ENCODE measurements at places on chromosomes 13 and 19.
A peak's percentile ranks its signal among the peaks of the same experiment; 100 is the strongest.

- no peak overlapping the region for H3K27ac ChIP-seq
- peaks cover 7% of the 10 kb centered on the region for H3K4me1 ChIP-seq
- DNase-seq: peak; percentile 79
Observed at GRCh38 chr19:57103573-57104277, 16.1 kb upstream of the USP29 start.

- no peaks in the 10 kb centered on the region for H3K4me1 ChIP-seq
- peaks cover 3% of the 10 kb centered on the region for H3K27me3 ChIP-seq
- no peak overlapping the region for H3K4me3 ChIP-seq
Observed at GRCh38 chr13:74678308-74678965, 544.2 kb upstream of the KLF12 start.

DNA sequence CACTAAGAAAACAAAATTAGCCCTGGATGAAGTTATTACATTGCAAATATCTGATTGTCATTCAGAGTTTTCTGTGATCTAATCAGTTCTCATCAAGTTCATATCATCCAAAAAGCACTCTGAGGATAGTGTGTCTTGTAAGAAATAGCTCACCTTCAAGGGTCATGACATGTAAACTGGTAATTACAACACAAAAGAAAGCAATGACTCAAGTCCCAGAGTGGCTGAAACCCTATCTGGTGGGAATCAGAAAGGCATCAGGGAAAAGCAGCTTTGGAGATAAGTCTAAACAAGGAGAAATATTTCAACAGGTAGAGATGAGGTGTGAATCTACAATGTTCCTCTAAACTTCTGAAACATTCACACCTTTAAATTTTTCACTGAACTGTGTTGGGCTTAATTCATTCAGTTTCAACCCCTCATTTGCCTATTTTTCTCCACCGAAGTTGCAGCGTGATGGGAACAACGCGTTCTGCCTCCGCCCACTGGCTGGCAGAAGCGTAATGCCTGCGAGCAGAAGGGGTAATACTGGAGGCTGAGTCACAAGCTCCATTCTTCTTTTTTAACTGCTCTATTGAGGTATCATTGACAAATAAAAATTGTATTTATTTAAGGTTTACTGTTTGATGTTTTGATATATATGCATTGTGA is 155.2 kb upstream of the IPO5 start:
- H3K36me3 ChIP-seq: no peaks in the 10 kb centered on the region
- H3K27me3 ChIP-seq: no peaks in the 10 kb centered on the region
- DNase-seq: no peak
- no peak overlapping the region for H3K4me3 ChIP-seq

DNA sequence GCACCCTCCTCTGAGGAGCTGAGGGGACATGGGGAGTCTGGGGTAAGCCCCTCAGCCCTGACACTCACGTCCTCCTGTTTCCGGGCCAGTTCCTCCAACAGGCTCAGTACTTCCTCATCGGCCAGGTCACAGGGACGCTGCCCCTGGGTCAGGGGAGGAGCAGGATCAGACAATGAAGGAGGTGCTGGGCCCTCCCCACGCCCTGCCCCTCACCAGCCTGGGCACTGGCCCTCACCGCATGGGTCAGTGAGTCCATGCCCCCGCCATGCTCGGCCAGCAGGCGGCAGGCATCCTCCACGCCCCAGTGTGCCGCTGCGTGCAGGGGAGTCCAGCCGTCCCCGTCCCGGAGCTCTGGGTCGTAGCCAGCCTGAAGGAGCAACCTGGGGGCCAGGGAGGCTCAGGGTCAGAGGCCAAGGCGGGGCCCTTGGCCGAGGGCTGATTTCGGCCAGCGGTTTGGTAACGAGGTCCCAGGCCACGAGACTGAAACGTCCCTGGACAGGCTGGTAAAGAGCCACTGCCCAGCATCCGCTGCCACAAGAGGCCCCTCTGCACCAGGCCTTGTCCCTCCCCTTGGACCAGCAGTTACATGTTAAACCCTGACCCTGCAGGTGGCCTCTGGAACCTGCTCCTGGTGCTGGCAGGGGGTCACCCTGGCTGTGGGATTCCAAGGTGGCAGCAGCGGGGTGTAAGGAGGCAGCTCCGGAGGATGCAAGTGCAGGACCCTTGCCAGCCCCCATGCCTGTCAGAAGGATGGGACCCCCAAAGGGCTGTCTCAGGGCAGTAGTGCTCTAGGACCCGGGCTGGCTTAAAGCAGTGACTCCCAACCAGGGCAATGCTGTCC is 18.5 kb downstream of the PPP1R12C start:
- no peak for DNase-seq
- no peaks in the 10 kb centered on the region for H3K27me3 ChIP-seq

GRCh38 chr13:49279885-49280284 is 32.2 kb downstream of the CDADC1 start:
- peaks cover 8% of the 10 kb centered on the region for H3K36me3 ChIP-seq
- H3K27ac ChIP-seq: no peak overlapping the region
- no peaks in the 10 kb centered on the region for H3K4me1 ChIP-seq

- no peak overlapping the region for H3K27ac ChIP-seq
- H3K27me3 ChIP-seq: no peaks in the 10 kb centered on the region
- DNase-seq: no peak
Observed at GRCh38 chr19:18975869-18976268, 34.9 kb upstream of the HOMER3 start.

- H3K36me3 ChIP-seq: peaks cover 23% of the 10 kb centered on the region
- no peak overlapping the region for H3K4me3 ChIP-seq
- peaks cover 6% of the 10 kb centered on the region for H3K4me1 ChIP-seq
- no peak overlapping the region for H3K27ac ChIP-seq
- H3K27me3 ChIP-seq: no peaks in the 10 kb centered on the region
Observed at GRCh38 chr13:32409561-32410421, 18.1 kb downstream of the N4BP2L1 start.

All from B cell (primary cell).